ENCODE measurements at places on chromosomes 7 and 10.

DNA sequence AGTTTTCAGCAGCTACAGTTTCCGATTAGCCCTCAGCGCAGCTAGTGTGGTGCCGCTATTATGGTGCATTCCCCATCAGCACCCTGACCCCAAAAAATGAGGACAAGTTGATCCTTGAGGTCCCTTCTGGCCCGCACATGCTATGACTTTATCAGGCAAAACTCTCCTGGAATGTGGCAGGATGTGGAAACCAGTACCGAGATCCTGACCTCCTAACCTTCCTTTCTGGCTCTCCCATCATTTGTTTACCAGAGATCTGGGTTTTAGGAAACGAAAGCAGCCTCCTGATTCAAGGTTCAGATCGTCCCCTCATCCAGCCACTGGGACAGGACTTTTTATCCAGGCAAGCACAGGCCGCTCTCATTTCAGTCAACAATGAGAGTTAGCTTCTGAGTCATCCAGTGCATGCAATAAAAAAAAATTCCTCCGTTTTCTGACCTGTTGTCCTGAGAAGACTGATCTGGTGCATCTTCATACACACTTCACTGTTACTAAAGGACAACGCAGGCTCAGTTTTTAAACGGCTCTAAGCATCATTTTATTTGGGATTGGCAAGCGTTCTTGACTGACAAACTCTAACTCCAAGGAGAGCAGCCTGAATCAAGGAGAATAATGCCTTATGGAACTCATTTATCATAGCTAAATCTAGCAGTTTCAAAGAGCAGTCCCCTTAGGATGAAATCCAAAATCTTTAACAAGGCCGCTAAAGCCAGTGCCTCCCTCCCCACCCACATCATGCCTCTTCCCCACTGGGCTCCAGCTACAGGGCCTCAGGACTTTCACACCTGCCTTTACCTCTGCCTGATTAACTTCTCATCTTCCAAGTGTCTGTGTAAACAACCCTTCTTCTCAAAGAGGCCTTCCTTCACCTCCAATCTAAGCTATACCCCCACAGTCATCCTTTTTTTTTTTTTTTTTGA, 17.1 kb downstream of the PDLIM1 start:
- no peak for DNase-seq

GRCh38 chr7:73678862-73679261, 4.4 kb downstream of the DNAJC30 start:
- no peak for DNase-seq

GRCh38 chr7:56125831-56126230, 9.6 kb upstream of the NUPR2 start:
- no peak for DNase-seq

- no peak for DNase-seq
These were observed 129.3 kb downstream of the GFRA1 start for GRCh38 chr10:116143673-116144222.
